Stimulated activated CD4-positive, alpha-beta T cell treated with anti-CD3 and anti-CD28 coated beads, Interleukin-4, amount 100 ng/mL, for 48 hours (primary cell): ENCODE measurements at places on chromosomes 16 and 17.

DNA sequence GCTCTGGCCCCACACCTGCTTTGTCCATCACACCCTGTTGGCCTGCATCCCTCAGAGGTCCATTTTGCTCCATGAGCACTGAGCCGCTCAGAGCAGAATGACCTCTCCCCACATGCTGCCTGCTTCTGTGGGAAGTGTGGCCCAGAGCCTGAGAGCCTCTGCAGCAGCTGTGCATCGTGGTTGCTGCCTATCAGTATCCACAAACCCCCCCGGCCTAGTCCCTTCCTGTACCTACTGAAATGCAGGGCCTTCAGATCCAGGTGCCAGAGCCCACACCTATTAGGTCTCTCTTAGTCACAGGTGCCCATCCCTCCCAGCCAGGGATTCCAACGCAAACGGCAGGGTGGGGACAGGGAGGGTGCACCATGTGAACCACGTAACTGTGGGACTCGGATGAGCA lies 16.6 kb upstream of the TRPV3 start:
- no peak for DNase-seq

GRCh38 chr17:12390631-12391030 lies 275.1 kb upstream of the MYOCD start:
- DNase-seq: no peak

GRCh38 chr16:2706611-2707311 lies 13.3 kb downstream of the PRSS27 start:
- no peak for DNase-seq

GRCh38 chr17:27741361-27741861 lies 58.9 kb downstream of the NOS2 start:
- DNase-seq: no peak

DNA sequence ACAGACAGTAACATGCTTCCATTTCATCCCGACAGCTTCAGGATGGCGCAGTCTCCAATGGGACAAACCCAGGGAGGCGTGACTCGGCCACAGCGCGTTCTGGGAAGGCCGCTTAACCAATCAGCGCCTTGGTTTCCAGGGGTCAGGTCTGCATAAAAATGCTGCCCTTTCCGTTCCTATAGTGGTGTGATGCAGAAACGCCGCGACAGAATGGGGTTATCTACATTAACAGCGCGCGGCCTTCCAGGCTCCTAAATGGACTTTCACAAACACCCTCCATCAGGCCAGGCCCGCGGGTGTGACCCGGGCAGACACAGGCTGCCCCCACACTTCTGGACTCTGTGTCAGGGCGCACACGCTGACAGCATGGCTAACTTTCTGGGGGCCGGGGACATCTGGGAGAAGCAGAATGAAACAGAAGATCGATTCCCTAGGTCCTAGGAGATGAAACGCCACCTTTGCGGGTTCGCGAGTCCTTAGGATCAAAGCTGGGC lies 792 bp downstream of the TMEM231 start:
- DNase-seq: no peak

GRCh38 chr17:81094509-81095382 lies 59.8 kb downstream of the BAIAP2 start:
- peak; percentile 87 for DNase-seq

DNA sequence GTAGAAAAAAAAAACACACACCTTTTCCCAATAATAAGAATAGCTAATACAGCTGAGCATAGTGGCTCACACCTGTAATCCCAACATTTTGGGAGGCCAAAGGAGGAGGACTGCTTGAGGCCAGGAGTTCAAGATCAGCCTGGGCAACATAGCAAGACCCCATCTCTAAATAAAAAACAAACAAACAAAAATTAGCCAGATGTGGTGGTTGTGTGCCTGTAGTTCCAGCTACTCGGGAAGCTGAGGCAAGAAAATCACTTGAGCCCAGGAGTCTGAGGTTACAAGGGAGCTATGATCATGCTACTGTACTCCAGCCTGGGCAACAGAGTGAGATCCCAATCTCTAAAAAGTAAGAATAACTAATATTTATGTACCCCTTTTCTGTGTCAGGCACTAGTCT lies 42.8 kb upstream of the GFOD2 start:
- no peak for DNase-seq

DNA sequence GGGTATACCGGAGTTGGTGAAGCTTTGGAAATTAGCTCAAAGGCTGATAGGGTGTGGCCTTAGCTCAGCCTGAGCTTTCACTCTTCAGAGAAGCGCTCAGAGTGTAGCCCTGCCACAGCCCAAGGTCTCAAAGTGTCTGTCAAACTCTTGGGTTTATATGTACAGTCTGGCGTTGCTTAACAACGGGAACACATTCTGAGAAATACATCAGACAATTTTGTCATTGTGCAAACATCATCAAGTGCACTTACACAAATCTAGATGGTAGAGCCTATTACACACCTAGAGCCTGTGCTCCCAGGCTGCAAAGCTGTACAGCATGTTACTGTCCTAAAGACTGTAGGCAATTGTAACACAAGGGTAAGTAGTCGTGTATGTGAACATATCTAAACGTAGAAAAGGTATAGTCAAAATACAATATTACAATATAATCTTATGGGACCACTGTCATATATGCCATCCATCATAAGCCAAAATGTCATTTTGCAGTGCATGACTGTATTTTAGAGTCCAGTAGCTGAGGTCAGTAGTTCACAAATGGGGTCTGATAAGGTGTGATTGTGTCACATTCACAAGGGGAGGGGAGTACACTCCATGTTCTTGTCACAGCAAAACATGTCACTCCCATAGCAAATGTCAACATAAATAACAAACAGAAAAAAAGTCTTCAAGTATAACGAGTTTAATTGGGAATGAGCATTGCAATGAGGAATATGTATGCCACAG lies 20.6 kb downstream of the CHAD start:
- DNase-seq: no peak

GRCh38 chr17:75241996-75242460 lies 19.4 kb downstream of the GGA3 start:
- DNase-seq: no peak

DNA sequence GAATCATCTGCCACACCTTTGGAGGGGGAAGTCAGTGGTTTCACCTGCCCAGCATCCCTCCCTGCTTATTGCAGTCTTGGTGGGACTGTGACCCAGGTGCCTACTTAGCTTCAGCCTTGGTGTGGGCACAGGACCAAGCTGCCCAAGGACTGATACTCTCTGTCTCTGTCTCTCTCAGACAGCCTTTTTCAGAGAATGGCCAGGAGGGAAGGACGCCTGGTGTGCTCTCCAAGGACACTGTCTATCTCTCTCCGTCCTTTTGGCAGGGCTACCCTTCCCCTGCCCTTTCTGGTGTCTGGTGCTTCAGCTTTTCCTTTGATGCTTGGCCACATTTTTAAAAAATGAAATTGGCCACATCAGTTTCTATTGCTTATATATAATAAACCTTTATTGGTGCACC lies 19.6 kb downstream of the PIK3R6 start:
- DNase-seq: no peak

- no peak for DNase-seq
These were observed 6.2 kb downstream of the SHBG start for GRCh38 chr17:7636163-7636562.

DNA sequence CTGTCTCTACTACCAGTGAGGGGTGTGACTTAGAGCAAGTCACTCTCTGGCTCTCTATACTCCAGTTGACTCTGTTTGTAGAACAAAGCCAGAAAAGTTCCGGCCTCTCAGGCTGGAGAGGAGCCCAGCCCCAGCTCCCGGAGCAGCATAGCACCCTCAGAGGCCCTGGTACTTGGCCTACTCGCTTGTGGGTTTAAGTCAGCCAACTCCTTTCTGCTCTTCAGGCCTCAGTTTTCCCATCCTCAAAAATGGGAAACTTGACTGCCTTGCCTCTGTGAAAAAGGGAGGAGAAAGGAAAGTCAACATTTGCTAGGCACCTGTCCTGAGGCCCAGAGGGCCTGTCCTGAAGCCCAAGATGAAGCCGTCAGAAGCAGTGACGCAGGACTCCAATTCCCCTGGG lies 1.1 kb downstream of the CHST6 start:
- no peak for DNase-seq

DNA sequence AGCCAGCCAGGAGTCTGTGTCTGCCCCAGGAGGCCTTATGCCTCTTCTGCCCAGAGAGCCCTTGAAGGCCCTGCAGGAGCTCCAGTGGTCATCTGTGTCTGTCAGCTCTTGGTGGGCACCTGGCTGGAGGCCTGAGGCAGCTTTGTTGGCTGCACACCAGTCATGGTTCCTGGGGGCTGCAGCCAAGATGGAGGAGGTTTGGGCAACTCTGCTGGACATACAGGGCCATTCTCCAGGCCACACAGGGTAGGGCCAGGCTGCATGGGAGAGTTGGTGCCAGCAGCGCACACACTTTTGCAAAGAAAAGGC lies 29.4 kb downstream of the B9D1 start:
- no peak for DNase-seq

- DNase-seq: no peak
These were observed 86.0 kb downstream of the AIPL1 start for GRCh38 chr17:6348891-6349290.

GRCh38 chr17:48330421-48330820 lies 99.6 kb downstream of the SKAP1 start:
- DNase-seq: no peak

DNA sequence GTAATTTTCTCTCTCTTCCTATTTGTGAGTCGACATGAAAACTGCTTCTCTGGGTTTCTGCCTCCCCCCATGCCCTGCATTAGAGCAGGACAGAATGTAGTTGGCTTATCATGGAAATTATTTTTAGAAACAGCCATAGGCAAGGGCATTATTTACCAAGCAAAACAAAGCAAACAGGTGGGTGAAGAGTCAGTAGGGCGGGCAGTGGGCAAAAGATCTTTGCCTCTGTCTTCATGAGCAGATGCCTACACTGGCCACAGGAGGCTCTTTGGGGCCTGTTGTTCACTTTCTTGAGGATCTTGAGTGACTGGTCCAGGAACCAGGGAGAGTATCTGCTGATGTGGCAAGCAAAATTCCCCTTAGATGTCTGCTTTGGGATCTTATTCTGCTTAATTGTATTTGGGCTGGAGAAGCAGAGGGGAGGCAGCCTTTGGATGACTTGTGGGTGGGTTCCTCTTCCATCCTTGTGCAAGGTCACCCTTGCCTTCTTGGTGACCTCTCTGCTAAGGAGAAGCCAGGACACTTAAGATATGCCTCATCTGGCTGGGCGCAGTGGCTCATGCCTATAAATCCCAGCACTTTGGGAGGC lies 42.5 kb upstream of the CLEC19A start:
- no peak for DNase-seq

GRCh38 chr16:10828851-10829366 lies 10.3 kb upstream of the TVP23A start:
- DNase-seq: no peak

GRCh38 chr16:30430428-30430970 lies 669 bp upstream of the DCTPP1 start:
- no peak for DNase-seq

GRCh38 chr16:66260522-66261254 lies 105.8 kb upstream of the CDH5 start:
- no peak for DNase-seq

DNA sequence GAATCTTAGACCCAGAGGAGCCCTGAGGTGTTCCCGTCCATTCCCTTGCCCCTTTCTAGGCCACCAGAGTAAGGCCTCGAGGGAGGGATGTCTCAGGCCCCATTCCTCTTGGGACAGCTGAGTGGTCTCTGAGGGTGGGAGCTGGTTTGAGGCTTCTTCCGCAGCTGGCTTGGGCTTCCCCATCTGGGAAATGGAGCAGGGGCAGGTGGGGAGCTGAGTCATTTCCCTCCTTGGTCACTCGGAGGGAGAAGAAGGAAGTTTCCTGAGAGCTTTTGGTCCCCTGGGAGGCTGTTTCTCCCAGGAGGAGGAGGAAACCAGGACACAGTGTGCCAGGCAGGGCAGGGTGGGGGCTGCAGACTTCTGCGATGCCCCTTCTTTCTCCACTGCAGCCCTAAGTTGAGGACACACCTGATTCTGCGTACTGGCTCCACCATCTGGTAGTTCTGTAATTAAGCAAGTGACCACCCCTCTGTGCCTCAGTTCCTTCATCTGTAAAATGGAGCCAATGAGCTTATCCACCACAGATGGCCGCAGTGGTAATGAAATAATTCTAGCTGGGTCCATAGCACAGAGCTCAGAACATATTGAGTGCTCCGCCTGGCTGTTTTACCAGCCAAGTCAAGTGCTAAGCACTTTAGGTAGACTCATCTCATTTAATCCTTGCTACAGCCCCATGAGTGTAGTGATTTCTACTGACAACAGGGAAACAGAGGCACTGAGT lies 1.6 kb upstream of the KCNJ12 start:
- no peak for DNase-seq

GRCh38 chr17:70365091-70365583 lies 195.8 kb downstream of the KCNJ2 start:
- no peak for DNase-seq
